Ecto neural progenitor cell (in vitro differentiated cells): ENCODE measurements at places on chromosomes 12 and 14.
A peak's percentile ranks its signal among the peaks of the same experiment; 100 is the strongest.

- DNase-seq: no peak
Measured at GRCh38 chr12:77131977-77132490, 66.7 kb upstream of the E2F7 start.

GRCh38 chr14:90091393-90091792 lies 29.6 kb downstream of the KCNK13 start:
- DNase-seq: no peak

- peak; percentile 47 for DNase-seq
Measured at GRCh38 chr12:2688381-2688931, 106.3 kb upstream of the FKBP4 start.

GRCh38 chr12:78096909-78097597 lies 266.4 kb downstream of the NAV3 start:
- no peak for DNase-seq

GRCh38 chr12:107369679-107370078 lies 276.3 kb upstream of the CRY1 start:
- DNase-seq: no peak

GRCh38 chr14:51726166-51726899 lies 74.6 kb downstream of the FRMD6 start:
- DNase-seq: no peak

DNA sequence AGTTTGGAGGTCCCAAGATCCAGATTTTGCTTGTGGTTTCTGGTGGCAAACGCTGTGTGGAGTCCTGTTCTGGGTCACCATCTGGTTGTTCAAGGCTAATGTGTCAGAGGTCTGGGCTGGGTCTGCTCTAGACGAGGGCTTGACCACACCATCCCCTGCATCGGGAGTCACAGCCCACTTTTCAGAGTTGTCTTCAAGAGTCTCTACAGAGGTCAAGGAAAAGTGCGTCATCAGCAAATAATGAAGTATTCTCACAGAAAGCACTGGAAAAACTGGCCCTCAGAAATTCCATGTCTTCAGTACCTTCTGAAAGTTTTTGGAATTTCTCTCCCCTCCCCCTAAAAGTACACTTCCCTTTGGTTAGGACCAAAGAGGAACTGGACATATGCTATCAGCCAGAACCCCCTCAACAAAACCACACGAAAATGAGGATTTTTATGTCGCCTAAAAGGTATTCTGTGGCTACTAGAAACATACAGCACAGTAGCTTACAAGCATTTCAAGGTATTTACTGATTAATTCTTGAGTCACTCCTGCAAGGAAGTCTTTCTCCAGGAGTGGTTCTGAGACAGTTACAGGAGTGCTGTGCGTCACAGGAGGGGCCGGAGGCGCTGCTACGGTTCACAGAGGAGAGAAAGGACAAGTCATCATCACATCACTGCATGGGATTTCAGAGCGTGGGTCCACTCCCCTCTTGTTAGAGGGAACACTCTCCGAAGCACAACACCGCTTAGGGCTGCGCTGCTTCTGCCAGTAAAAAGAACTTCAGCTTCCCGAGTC lies 35.4 kb downstream of the RAD52 start:
- DNase-seq: no peak

GRCh38 chr12:127070515-127071157 lies 1196.3 kb upstream of the TMEM132C start:
- no peak for DNase-seq

DNA sequence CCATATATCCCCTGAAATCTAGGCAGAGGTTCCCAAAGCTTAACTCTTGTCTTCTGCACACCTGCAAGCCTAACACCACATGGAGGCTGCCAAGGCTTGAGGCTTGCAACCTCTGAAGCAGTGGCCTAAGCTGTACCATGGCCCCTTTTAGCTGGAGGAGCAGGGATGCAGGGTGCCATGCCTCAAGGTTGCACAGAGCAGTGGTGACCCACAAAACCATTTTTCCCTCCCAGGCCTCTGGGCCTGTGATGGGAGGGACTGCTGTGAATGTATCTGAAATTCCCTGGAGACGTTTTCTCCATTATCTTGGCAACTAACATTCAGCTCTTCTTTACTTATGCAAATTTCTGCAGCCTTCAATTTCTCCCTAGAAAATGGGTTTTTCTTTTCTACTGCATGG lies 210.0 kb upstream of the KITLG start:
- DNase-seq: no peak

- no peak for DNase-seq
Measured at GRCh38 chr14:81859046-81859445, 325.4 kb upstream of the SEL1L start.

GRCh38 chr12:57216921-57217879 lies 606 bp downstream of the NXPH4 start:
- peak; percentile 63 for DNase-seq

DNA sequence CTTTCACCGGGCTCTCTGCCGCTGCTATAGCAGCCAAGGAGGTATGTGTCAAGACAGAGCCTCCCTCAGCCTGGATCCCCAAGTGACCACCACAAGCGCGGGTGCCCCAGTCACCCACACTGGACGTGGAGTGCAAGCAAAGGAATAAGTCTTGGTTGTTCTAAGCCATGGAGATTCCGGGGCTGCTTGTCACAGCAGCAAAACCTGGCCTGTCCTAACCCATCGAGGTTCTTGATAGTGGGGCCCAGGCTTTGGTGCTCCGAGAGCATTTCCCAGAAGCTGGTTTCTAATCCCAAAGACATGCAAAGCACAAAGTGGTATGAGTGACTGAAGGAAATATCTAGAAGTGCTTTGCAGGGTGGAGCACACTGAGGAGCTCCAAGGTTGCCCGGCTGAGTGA lies 51.3 kb downstream of the SCARB1 start:
- DNase-seq: no peak

- DNase-seq: no peak
Measured at GRCh38 chr12:115335594-115335993, 651.6 kb upstream of the TBX3 start.

- DNase-seq: no peak
Measured at GRCh38 chr12:9759694-9760093, 1.0 kb downstream of the CD69 start.

GRCh38 chr12:6208130-6208529 lies 7.9 kb downstream of the CD9 start:
- no peak for DNase-seq

DNA sequence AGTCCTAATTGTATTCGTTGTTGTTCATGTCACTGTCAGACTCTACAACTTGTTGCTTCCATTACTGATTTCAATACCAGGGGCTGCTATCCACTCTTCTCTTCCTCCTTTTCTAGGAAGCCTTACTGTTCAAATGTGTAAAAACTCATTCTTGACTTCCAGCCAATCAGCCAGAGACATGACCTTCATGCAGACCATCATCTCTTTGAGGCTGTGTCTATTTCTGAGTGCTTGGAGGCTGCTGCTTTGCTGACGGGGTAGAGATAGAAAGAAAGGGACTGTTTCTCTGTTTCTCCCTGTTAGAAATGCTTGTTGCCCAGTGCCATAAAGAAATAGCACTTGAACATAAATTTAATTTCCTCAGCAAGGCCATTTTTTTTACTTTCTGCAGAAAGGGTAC lies 282.9 kb downstream of the RGS6 start:
- no peak for DNase-seq

GRCh38 chr14:69877492-69877891 lies 1.7 kb upstream of the SMOC1 start:
- DNase-seq: no peak

DNA sequence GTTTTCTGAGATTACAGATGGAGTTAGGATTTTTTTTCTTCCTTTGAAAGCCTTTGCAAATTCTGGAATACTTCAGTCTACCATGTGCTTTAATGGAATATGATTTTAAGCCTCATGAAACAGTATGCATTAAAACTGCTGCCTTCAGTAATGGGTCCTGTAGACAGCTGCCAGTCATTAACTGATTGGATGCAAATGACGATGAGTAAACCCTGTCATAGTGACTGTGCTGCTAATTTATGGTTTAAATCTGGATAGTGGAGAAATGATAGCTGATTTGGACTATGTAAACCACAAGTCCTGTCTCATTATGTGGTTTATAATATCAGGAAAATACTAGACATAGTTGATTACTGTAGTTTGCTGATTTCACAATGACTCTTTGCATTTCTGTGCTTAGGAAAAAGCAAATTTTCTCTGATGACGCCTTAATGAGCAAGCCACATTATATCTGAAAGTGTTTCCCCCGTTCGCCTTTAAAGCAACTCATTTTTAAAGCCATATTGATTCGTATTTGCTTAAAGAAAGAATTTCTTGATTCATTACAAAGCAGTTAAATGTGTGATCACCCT lies 217.6 kb downstream of the TMTC2 start:
- DNase-seq: no peak

GRCh38 chr12:1464925-1465324 lies 129.5 kb downstream of the FBXL14 start:
- DNase-seq: no peak

- DNase-seq: no peak
Measured at GRCh38 chr14:23365732-23366425, 907 bp upstream of the EFS start.

DNA sequence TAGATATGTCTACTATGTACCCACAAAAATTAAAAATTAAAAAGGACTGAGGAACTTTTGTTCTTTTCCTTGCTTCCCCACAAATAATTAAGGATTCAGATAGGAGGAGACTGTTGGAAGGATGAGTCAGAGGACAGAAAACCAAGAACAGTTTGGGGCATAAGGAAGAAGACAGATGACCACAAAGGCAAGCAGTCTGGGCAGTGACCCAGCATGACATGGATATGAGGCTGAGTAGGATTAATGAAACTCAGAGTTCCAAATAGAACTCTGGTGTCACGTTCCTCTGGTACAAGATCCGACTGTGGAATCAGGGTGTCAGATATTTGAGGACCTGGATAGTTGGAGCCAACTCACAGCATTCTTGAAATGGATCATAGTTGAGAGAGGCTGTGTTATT lies 89.3 kb upstream of the SLC38A4 start:
- DNase-seq: no peak

DNA sequence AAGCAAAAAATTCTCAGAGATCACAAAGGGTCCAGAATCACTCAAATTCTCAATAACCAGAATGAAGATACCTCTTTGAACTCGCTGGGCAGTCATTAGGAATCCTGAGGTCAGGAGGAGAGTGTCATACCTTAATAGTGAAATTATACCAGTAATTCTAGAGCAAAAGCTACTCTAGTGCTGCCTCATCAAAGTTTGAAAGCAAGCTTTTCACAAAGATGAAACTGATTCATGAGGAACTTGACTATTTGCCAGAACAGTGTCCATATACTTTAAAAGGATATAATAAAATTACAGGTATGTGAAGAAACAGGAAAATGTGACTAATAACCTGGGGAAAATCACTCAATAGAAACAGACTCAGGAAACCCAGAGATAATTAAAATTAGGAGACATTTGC lies 44.5 kb downstream of the EML5 start:
- DNase-seq: no peak

- DNase-seq: no peak
Measured at GRCh38 chr12:64252681-64253080, 30.6 kb upstream of the KICS2 start.

- DNase-seq: no peak
Measured at GRCh38 chr12:19239616-19240234, 110.2 kb downstream of the PLEKHA5 start.

- DNase-seq: no peak
Measured at GRCh38 chr12:76190299-76190698, 105.8 kb upstream of the NAP1L1 start.

- DNase-seq: no peak
Measured at GRCh38 chr14:77645520-77646230, 29.2 kb upstream of the SPTLC2 start.

- no peak for DNase-seq
Measured at GRCh38 chr12:25009496-25010092, 60.7 kb upstream of the BCAT1 start.

- DNase-seq: peak; percentile 48
Measured at GRCh38 chr12:113273053-113273725, 51.9 kb downstream of the TPCN1 start.

- DNase-seq: no peak
Measured at GRCh38 chr12:26728205-26729050, 104.6 kb downstream of the ITPR2 start.

DNA sequence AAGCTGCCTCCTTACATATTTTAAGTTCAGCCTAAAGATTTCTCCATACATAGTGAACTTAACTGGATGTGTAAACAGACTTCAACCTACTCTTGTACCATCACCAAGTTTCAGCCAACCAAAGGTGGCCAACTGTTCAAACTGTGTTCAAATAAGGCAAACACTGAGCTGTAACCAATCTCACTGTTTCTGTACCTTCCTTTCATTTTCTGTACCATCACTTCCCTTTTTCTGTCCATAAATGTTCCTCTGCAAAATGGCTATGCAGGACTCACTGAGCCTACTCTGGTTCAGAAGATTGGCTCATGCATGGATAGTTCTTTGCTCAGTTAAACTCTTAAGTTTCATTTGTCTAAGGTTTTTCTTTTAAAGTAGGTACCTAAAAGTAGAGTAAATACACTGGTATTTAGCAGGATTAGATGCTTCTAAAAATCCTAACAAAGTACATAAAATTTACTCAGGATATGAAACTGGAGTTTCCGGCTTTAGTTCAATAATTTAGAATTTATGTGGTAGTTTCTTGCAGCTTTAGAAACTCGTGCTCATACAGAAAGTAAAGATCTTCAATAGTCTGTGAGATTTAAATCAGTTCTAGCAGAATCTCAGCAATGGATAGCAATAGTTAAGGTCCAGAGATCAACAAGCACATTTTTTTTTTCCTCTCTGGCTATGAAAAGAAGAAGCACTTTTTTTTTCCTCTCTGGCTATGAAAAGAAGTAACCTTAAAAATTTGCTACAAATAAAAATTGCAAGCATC lies 282.0 kb upstream of the PPFIA2 start:
- no peak for DNase-seq

DNA sequence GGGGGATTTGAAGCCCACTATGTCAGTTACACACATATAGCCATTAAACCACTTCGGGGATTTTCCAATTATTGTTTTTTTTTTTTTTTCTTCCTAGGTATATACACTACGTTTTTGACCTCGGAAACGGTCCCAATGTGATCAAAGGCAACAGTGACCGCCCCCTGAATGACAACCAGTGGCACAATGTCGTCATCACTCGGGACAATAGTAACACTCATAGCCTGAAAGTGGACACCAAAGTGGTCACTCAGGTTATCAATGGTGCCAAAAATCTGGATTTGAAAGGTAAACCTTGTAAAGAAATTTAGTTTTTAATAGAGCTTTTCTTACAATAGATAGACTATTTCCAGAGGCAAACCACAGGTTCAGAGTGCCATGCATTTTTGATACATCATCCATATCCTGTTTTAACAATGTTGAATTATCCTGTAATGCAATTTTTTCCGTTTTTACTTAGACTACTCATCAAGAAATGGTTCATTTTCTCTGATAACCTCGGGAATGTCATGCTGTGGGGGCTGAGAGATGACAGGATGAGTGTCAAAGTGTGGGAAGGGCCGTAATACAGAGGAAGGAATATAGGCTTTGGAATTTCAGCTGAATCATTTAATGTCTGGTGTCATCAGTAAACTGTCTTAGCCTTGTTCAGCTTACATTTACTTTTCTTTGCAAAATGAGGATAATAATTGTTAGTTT lies 797.1 kb downstream of the NRXN3 start:
- no peak for DNase-seq

DNA sequence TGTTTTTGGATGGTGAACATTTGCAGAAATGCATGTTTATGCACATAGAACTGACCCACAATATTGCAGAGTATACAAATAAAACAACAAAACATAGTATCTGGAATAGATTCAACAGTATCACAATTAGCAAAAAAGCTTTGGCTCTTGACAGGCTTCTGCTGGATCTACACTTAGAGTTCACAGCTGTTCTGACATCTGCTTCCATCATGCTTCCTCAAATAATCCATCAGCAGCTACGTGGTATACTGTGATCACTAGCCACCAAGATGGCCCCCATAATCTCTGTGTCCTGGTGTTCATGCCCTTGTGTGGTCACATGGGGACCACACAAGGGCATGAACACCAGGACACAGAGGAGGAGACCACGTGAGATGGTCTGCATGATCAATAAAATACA lies 166.6 kb upstream of the CCDC198 start:
- no peak for DNase-seq
